Stimulated activated CD4-positive, alpha-beta T cell treated with anti-CD3 and anti-CD28 coated beads, Interleukin-1b, Interleukin-23, amount 100 ng/mL, for 1 hour (primary cell): ENCODE measurements at places on chromosomes 3 and 15.
A peak's percentile ranks its signal among the peaks of the same experiment; 100 is the strongest.

- DNase-seq: no peak
Observed at GRCh38 chr3:29065211-29065785, 215.6 kb upstream of the RBMS3 start.

GRCh38 chr3:87997298-87997697 is 61.5 kb downstream of the CGGBP1 start:
- DNase-seq: no peak

DNA sequence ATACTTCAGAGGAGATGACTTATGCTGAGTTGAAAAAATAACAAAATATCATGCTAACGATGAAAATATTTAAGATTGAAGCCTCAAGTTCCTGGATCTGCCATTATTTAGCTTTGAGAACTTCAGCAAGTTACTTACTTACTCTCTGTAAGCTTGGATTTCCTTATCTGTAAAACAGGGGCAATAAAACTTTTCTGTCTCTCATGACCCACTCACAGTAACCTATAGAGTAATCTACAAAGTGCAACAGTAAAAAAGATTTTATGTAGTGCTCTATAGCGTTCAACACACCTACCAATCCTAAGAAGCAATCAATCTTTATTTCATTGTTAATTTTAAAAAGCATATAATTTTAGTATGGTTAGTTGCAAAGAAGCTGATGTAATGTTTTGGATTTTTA is 478.6 kb downstream of the ZIC1 start:
- DNase-seq: no peak

DNA sequence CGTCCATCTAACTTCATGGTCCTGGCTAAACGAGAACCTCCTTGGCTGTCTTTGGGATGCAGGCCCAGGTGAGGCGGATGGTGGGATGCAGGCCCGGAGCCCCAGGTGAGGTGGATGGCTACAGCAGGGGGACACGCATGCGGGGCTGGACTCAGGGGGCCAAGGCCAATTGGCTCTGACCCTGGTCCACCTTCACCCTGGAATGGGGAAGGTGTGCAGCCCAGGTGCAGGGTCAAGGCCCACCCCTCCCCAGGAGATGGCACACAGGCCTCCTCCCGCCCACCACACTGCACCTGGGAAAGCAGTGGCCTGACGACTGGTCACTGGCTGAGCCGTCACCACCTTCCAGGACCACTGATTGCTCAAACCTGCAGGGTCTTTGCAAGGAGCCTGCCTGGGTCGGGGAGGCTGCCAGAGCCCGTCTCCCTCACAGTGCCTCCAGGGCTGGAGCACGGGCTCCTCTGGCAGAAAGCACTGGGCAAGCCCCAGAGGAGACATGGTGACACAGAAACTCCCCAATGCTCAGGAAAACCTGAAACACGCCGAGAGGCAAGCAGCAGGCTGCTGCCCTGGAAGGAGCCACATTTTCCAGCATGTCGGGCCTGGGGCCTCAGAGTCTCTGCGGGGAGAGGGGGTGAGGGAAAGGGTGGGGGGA is 159.6 kb downstream of the LRRK1 start:
- no peak for DNase-seq

DNA sequence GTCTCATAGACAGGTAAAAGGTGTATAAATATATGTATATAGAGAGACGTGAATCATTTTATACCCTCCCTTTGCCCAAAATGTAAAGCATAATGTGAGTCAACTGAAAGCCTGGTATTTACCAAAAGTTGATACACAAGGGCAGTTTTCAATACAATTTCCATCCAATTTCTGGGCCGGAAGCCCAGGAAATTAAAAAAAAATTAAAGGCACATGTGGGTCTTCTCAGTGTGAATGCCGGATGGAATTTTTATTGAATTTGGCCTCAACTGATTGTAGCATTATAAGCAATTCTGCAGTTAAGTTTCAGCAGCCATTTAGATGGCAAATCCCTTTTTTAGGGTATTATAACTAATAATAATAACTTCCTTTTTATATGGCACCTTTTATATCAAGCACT is 3.3 kb upstream of the CNTN3 start:
- DNase-seq: no peak

GRCh38 chr3:2599471-2599870 is 500.8 kb downstream of the CNTN4 start:
- no peak for DNase-seq

DNA sequence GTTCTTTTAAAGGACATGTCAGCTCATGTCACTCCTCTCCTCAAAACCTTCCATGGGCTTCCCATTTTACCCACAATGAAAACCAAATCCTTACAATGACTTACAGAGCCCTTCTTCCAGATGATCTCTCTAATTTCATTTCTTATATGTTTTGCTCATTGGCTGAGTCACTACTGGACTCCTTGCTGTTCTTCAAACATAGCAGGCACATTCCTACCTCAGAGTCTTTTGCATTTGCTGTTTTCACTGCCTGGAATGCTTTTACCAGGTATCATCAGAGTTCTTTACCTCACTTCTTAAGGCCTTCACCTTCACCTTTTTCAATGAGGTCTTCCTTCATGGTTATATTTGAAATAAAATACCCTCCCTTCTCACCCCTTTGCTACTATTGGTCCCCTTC is 57.3 kb downstream of the NECTIN3 start:
- no peak for DNase-seq

DNA sequence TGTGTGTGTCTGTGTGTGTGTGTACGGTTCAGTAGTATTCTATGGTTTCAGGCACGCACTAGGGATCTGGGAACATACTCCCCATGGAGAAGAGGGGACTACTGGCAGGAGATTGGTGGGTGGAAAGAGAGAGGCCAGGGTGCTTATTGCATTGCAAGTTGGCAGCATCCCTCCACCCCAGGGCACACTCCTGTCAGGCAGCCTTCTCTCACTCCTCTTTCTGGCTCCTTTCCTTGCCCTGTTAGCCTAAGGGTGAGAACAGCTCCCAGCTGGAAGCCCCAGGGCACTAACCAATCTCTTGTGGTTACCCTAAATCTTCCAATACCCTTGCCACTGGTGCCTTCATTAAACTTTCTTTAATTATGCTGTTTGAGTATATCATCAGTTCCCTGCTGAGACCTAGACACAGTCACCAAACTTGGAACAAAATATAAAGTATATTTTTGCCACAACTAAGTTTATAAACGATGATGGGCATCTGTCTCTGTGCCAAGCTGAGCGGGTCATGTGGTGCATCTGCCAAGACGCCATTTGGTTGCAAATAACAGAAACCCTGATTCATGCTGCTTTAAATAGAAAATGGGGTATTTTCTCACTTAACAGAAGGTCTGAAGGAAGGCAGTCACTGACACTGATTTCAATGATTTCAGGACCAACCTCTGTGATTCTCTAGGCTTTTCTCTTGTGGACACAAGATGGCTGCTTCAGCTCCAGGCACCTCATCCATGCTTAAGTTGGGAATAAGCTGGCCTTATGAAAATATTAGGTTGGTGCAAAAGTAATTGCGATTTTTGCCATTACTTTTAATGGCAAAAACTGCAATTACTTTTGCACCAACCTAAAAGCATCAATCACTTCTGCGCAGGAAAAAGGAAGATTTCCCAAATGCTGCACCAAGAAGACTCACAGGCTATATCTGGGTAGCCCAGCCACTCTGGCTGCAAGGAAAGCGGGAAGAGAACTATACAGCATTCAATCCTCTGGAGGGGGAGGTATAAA is 476.9 kb upstream of the PROK2 start:
- DNase-seq: no peak

- peak; percentile 27 for DNase-seq
Observed at GRCh38 chr15:77966540-77967234, 110.8 kb downstream of the TBC1D2B start.

DNA sequence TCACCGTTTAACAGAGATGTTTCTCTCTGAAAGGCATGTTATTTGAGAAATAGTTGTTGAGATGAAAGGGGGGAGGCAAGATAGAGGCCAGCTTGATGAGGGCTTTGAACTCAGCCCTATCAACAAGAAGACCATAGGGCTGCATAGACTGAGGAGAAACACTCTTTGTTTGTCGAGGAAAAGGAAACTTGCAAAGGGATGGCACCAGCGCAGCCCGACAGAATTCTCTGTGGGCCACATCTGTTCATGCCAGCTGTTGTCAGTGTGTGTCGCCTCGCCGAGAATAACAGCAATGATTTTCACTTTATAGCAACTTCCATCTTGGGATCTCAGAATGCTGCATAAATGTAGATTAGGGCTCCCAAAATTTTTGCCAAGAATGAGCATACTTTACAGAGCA is 478.3 kb upstream of the TPRG1 start:
- DNase-seq: no peak

GRCh38 chr3:126733061-126733430 is 29.0 kb downstream of the CHCHD6 start:
- no peak for DNase-seq

- no peak for DNase-seq
Observed at GRCh38 chr3:53733446-53733845, 112.8 kb downstream of the CHDH start.

DNA sequence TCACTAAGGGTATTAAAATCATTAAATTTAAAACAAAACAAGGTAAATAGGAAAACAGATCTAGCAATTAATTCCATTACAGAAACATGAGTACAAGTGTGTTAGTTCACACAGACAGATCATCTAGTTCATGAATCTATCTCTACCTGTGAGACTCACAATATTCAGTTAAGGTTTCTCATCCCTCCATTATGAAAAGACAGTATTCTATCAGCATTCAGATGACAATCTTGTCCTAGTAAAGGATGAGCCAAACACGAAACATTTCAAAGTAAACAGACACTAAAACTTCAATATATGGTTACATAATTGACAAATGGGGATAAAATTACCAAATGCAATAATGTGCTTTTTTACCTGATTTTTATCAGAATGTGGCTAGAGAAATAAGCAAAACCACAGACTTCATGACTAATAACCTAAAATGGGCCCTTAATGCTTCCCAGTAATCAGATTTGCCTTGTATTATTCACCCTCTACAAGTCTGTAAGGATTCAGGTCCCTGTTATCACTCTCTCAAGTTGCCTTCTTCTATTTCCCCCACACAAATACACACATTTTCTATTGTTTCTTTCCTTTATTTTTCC is 126.8 kb downstream of the DLG1 start:
- no peak for DNase-seq

GRCh38 chr3:102053375-102053989 is 204.2 kb downstream of the NFKBIZ start:
- DNase-seq: no peak

DNA sequence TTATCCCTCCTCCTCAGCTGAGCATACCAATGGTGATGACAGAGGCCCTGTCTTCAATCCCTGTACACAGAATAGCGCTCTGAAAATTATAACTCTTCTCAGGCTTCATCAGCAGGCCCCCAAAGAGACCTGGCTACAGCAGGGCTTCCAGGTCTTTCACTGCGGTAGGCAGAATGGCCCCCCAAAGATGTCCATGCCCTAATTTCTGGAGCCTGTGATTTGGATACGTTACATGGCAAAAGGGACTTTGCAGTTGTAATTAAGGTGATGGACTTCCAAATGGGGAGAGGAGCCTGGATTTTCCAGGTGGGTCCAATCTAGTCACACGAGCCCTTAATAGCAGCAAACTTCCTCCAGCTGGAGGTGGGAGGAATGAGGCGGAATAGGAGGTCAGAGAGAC is 221.8 kb upstream of the CTDSPL start:
- no peak for DNase-seq

GRCh38 chr15:55282284-55282833 is 7.3 kb downstream of the RAB27A start:
- no peak for DNase-seq

DNA sequence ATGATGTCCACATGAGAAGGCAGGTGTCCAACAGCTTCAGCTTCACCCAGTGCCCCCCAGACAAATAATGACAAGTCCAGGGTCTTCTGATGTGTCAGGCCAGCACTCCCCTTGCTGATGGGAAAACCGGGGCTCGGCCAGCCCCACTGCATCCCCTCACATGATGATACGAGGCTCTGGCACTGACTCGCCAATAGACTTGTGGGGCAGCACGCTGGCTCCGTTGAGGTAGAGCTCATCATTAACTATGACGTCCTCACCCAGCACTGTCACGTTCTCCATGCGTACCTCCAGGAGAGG is 2.1 kb upstream of the AMIGO3 start:
- DNase-seq: no peak
